ENCODE measurements at places on chromosomes 1 and 21.

DNA sequence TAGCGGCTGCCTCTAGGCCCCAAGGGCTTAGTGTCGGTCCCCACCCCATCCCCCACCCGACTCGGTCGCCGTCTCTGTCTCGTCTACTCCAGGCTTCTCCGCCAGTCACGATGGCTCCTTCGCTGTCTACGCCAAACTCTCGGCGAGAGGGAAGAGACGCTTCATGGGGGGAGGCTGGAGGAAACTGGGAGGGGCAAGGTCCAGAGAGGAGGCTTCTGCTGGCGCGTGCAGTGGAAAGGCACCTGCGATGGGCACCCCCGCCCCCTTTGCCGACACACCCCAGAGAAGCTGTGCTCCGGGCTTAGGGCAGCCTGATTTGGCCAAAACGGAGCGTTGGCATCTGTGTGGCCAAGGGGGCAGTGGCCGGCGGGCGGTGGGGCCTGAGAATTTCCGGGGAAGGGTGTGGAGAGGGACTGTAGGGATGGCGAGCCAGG, 1.2 kb upstream of the CSMD2 start:
- DNase-seq = no peak

DNA sequence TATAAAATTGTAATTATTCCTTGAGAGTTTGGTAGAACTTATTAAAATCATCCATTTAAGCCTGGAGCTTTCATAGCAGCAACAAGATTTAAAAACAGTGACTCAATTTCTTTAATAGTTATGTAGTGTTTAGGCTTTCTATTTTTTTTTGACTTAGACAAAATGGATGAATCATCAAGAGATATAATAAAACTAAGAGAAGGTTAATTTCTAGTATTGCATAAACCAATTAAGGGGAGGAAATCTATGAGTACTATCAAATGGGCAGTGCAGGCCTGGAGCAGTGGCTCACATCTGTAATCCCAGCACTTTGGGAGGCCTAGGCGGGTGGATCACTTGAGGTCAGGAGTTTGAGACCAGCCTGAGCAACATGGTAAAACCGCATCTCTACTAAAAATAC, 416.3 kb upstream of the USP24 start:
- DNase-seq = no peak

GRCh38 chr1:2545754-2546514, 10.2 kb upstream of the TNFRSF14 start:
- peak; percentile 77 for DNase-seq

DNA sequence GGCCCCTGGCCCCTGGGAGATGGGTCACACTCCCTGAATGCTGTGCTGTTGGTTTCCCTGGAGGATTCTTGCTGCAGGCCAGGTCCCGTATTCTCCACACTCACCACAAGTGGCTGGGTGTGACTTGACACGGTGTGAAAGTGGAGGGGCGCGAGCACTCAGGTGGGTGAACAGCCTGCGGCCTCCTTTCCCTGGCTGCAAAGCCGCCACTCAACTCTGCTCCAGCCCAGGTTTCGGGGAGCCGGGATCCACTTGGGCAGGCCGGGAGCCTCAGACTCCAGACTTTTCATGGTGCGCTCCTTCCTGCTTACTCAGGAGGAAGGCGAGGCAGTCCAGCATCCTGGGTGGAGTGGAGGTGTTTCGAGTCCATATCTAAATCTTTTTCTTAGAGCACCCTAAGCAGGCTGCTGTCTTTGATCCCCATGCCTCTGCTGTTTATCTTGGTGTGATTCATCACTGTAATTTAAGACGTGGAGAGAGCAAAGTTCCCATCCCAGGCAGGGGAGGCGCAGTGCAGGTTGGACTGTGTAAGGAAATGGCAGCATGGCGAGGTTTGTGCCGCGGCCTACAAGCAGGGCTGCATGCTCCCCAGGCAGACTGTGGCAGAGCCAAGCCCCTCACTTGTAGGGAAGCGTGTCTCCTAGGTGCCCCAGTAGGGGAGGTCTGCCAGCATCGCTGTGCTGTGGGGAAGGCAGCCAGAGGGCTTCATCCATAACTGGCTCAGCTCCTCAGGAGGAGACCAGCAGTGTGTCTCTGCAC, 29.6 kb downstream of the VANGL1 start:
- no peak for DNase-seq

DNA sequence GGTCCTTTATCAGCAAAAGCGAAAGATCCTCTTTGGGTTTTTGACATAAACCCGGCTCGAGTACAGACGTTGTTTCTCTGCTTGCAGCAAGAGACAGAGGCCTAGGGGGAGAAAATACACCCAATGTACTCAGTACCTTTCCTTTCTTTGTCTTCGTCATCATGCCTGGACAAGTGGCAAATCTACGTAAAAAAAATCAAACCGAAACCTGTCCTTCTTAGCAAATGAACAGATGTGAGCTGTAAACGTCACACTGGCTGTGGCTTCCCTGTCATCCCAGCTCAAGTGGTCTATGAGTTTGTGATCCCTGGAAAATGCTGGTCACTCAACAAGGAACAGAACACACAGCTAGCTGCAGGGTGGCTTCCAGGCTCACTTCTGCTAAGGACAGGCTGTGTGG, 39.9 kb downstream of the STPG1 start:
- no peak for DNase-seq

DNA sequence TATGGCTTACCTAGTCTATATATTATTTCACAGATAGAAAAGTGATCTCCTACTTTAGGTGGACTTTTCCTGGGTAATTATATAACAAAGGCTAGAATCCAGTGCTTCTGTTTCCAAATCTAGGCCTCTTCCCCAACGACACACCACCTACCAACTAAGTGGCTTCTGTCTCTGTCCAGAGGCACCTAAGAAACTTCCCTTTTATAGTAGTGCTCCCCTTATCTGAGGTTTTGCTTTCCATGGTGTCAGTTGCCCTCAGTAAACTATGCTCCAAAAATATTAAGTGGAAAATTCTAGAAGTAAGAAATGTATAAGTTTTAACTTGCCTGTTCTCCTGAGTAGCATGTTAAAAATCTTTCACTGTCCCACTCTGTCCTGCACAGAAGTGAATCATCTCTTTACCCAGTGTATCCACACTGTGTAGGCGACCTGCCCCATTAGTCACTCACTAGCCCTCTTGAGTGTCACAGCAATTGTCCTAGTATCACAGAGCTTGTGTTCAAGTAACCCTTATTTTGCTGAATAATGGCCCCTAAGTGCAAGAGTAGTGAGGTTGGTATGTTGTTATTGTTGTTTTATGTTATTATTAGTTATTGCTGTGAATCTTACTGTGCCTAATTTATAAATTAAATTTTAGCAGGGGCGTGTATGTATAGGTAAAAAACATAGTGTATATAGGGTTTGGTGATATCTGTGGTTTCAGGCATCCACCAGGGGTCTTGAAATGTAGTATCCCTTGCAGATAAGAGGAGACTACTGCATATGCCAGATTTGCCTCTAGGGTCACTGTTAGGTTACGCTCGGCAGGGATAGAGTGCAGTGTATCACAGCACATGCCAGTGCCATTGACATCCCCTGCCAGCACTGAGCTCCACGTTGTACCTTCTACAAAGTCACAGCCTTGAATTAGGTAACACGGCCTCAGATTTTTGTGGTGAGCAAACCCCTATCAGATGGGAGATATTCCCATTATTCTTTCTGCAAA, 14.7 kb upstream of the CD53 start:
- no peak for DNase-seq

DNA sequence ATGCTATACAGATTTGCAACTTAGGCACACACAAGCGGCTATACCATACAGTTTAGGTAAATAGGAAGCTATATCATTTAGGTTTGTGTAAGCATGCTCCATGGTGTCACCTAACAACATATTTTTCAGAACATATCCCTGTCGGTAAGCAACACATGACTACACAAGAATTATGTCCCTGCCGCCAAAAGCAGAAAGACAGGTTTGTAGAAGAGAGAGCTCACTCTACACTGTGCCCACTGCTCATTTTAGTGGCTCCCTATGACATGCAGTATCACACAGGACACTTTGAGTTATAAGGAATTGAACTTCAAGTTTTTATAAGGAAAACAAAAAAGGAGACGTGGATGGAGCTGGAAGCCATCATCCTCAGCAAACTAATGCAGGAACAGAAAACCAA, 132.5 kb upstream of the KAZN start:
- DNase-seq = no peak

GRCh38 chr1:217135569-217135915, 412.3 kb upstream of the ESRRG start:
- no peak for DNase-seq

DNA sequence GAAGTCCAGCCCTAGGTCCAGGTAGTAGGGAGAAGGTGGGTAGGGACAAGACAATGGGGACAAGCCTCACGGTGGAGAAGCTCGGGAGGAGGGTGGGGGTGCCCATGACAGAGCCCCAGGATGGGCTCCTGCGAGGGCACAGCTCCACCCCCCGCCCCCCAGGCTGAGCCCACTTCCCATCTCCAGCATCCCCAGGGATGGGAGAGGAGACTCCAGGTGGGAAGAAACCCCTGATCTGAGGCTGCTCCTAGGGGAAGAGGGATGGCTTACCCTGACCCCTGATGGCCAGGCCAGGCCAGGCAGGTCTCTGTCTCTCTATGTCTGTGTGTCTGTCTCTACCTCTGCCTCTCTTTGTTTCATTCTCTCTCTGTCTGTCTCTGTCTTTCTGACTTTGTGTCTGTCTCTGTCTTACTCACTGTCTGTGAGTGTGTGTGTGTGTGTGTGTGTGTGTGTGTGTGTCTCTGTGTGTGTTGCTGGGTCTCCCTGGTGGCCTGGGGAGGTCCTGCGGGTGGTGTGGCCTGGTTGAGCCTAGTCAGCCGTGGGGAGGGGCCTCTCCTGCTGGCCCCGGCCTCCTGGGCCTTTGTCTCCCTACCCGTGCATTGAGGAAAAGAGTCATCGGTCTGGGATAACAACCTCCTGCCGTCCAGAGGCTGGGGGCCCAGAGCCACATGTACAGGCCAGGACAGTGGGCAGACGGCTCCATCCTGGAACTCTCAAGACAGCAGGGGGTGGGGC, 45.7 kb downstream of the WNT9A start:
- DNase-seq = no peak

Measured in stimulated activated CD8-positive, alpha-beta memory T cell treated with anti-CD3 and anti-CD28 coated beads, Interleukin-7, amount 100 ng/mL, for 1 hour (primary cell).